ENCODE measurements at places on chromosomes 4 and X.

- DNase-seq: no peak
Measured at GRCh38 chrX:153511784-153512500, 5.5 kb upstream of the ATP2B3 start.

DNA sequence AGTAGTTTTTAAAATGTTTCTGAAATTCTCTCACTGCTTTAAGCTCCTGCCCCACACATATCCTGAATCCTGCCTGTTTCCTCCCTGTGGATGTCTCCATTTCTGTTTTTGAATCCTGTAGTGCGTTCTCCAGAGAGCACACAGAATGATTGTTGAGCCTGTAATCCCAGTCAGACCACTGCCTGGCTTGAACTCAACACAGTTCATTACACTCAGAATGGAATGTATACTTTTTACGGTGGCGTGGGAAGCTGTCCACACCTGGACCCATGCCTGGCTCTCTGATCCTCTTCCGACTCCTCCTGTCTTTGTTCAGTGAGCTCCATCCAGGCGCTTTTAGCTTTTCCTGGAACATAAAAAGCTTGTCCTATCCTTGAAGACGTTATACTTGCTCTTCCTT is 1217.0 kb upstream of the PRKX start:
- no peak for DNase-seq

- no peak for DNase-seq
Measured at GRCh38 chrX:15988661-15989603, 134.3 kb upstream of the AP1S2 start.

GRCh38 chr4:150976478-150977118 is 38.5 kb downstream of the LRBA start:
- peak; percentile 76 for DNase-seq

DNA sequence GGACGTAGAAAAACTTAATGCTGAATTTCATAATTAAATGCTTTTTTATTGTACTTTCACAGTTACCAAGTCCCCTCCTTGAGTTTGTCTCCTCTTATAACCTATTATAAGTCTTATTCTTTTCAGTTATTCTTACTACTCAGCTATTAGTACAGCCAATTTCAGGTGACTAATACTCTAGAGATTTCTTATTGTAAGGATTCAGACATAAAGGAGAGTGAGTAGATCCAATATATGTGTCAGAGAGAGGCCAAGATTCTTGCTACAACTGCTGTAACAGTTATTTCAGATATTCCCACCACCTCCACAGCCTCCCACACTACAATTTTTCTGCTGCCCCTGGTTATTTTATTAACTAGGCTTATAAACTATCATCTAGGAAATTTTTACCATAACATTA is 274.5 kb downstream of the GPAT3 start:
- DNase-seq: no peak

DNA sequence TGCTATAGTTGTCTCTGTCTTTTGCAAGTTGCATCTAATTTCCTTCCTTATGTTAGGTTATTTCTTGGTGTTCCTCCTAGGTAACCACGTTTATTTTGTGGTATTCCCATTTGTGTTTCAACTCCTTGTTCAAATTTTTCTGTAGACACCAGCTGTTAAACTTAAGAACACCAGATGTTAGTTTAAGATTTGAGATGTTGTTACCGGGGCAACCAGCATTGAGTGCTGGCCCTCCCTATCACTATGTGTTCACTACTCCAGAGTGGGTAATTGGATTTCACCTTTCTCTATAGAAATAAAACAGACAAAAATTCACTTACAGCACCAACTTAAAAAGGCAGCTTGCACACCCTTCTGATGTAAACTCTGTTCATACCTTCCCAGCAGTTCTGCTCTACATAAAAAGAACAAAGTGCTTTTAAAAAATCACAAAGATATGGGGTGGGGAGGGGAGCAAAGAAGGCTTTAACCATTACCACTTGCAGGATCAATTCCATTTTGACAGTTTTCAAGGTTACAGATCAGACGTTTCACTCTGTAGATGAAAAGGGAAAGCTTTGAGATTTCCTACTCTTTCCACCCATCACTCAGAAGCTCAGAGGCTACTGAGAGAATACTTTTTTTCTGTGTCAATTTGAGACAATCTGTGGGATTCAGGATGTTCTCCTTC is 82.9 kb downstream of the DKK2 start:
- DNase-seq: no peak

DNA sequence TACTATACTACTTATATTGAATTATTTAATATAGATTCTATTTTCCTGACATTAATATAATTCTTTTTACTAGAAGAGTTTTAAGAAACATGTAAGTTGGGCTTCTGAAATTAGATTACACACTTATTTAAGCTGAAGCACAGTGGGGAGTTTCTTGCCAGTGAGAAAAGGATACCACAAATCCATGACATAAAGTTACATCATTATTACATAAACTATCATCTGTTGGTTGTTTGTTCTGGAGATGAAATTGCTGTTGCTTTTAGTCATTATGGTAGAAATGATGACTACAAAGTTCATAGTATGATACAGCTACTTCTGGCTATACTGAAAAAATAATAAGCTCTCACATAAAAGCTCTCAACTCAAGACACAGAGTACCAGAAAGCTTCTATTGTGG is 880.4 kb downstream of the PCDH18 start:
- no peak for DNase-seq

- DNase-seq: no peak
Measured at GRCh38 chr4:122313006-122313646, 65.7 kb upstream of the ADAD1 start.

DNA sequence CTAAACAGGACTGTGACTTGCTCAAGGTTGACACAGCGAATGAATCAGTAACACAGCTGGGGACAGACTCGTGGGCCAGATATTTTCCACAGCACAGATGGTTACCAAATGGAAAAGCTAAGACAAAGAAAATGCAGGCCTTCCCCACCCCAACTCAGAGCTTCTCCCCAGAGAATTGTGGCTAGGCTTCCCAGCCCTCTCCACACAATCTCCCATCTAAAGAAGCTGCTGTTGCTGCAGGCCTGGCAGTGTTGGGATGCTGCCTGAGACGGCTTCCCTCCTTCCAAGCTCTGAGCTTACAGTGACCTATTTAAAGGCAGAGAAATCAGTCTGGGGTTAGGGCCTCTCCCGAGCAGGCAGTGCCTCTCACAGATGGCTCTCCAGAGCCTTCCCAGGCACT is 46.5 kb upstream of the PGRMC1 start:
- no peak for DNase-seq

DNA sequence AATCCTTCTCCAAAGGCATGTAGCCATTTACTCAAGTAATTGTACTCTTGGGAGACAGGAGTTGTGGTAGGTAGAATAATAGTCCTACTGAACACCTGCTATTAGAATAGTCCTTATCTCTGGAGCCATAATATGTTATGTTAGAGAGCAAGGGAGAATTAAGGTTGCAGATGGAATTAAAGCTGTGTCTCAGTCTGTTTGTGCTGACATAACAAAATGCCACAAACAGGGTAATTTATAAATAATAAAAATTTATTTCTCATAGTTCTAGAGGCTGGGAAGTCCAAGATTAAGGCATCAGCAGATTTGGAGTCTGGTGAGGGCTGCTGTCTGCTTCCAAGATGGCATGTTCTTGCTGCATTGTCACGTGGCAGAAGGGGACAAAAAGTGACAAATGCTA is 24.2 kb upstream of the FRAS1 start:
- no peak for DNase-seq

- DNase-seq: no peak
Measured at GRCh38 chr4:152431784-152432183, 104.1 kb downstream of the FBXW7 start.

- no peak for DNase-seq
Measured at GRCh38 chr4:103754844-103755243, 35.1 kb upstream of the TACR3 start.

DNA sequence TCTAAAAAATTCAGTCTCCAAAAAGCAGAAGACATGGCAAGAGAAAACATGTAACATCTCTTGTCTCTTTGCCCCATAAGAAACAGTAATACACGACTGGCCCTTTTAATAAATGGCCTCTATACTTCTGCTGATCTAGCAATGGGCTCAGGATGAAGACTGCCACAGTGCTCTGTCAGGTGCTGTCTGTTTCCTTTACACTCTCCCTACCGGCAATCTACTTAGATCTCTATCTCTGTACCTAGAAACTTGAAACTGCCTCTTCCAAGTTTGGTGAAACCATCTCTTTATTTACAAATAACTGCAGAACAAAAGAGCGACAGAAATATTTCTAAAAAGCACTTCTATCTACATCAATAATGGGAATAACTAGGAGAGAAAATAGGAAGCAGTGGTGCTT is 685.2 kb upstream of the INTU start:
- no peak for DNase-seq

- DNase-seq: no peak
Measured at GRCh38 chrX:34341814-34342213, 209.7 kb upstream of the FAM47A start.

DNA sequence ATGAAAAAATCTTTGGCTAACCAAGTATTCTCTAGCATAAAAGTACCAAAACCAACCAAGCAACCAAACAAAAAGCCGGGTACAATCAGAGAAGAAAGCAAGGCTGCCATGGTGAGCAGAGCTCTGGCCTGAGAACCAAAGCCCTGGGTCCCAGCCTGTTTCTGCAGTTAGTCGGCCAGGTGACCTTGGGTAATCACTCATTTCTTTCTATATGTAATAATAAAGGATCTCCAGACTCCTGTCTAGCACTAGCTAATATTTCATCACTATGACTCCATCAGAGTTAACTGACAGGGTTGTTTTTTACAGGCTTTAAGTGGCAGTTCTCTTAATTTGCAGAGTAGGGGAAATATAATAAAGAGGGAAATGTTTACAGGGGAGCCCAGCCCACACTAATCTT is 34.0 kb upstream of the RASGEF1B start:
- no peak for DNase-seq

GRCh38 chrX:31130457-31131220 is 58.8 kb upstream of the FTHL17 start:
- DNase-seq: no peak

DNA sequence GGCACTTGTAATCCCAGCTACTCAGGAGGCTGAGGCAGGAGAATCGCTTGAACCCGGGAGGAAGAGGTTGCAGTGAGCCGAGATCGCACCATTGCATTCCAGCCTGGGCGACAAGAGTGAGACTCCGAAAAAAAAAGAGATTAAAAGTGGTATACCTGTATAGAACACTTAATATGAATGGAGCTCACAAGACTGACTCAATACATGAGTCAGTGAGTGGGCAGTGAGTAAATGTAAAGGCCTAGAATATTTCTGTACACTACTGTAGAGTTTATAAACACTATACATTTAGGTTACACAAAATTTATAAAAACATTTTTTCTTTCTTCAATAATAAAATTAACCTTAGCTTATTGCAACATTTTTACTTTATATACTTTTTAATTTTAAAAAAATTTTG is 93.8 kb downstream of the CENPC start:
- no peak for DNase-seq

DNA sequence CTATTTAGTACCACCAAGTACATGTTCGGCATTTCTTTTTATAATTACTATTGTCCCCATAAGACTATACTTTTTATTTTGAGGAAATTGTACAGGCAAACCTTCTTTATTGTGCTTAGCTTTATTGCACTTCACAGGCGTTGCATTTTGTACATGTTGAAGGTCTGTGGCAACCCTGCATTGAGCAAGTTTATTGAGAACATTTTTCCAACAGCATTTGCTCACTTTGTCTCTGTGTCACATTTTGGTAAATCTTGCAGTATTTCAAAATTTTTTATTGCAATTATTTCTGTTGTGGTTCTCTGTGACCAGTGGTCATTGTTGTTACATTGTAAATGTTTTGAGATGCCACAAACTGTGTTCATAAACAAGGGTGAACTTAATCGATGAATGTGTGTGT is 10.8 kb upstream of the CXCL5 start:
- no peak for DNase-seq

DNA sequence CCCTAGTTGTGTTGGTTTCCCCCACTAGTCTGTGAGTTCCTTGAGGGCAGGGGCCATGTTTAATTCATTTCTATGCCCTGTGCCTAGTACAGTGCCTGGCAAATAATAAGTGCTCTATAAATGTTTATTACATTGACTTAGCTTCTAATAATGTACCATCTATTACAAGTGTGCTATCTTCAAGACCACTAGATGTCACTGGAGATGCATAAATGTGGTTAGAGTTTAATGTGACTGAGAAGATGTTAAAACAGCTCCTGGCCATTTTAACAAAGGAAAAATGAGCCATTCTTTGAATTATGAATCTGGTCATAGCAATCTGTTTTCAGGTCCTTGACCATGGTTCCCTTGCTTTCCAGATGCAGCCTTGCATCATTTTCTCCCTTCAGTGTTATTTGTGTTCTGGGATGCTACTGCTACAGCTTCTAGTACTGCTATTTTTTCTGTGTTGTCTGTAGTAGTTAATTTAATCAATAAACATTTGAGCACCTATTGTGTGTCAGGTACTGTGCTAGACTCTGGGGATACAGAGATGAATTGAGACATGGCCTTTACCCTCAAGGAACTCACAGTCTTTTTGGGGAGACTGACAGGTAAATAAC is 43.2 kb downstream of the SLC9A6 start:
- no peak for DNase-seq

GRCh38 chr4:42425146-42426065 is 28.1 kb downstream of the SHISA3 start:
- peak; percentile 63 for DNase-seq

DNA sequence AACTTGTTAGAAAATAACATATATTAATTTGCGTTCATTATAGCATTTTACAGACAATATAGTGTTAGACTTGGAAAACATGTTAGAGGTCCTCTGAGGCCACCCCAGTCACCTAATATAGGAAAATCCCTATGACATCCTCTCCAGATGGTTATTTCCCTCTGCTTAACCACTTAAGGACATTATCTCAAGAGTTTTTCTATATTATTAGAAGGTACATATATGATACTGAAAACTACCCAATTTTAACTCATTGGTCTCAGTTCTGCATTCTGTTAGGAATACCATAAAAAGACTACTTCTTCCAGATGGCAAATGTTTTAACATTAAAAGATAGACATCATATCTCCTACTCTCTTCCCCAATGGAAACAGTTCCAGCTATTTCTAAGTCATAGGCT is 21.4 kb downstream of the PTPN13 start:
- DNase-seq: no peak

DNA sequence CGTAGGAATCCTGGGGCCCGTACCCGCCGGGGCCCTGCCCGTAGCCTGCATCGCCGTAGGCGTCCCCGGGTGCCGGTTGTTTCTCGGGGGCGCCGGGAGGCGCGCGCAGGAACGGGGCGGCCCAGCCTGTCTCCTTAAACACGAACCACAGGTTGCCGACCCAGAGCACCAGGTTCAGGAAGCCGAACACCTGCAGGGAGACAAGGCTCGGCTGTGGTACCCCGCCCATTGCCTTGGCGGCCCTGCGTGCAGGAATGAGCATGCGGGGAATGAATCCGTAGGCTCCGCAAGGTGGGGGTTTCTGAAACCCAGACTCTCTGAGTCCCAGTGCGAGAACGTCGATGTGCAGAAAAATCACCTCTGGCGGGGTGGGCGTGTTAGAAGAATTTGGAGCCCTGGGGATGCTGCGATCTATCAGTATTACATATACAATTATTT is 5.4 kb upstream of the PRICKLE3 start:
- no peak for DNase-seq

- DNase-seq: peak; percentile 49
Measured at GRCh38 chr4:8690216-8691150, 97.9 kb downstream of the CPZ start.

GRCh38 chr4:68361146-68361589 is 11.3 kb upstream of the YTHDC1 start:
- no peak for DNase-seq

Data from endodermal cell (in vitro differentiated cells).